ENCODE measurements at places on chromosomes 1 and 21.

DNA sequence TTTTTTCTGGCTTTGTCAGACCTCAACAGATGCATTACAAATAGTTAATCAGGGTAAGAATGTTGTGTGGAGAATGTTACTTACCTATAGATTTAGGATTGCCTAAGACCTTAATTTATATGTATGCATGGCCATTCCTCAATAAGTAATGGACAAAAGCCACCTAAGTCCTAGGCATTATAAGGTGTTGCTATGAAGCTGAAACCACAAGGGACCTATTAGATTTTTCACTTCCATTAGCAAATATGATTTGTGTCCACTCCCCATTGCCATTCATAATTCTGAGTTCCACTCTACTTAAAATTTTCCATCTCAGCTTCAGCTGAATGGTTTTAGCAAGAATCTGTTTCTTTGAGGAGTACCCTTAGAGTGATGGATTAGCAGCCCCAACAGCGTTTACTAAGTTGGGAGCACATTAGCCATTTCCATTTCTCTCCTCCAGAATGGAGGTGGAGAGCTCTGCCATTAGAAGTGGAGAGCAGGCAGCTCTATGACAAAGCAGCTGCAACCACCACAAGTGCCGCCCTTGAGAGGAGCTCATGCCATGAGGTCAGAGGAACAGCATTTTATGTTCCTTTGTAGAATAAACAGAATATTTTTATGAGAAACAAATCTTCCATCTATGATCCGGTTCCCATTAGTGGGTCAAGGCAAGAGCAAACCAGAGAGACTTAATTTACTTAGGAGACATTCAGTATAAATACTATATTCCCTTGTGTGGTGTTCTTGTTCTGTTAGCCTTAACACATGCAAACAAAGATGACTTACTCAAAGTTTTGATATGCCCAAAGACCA is 28.9 kb upstream of the C1orf87 start:
- no peak for DNase-seq

DNA sequence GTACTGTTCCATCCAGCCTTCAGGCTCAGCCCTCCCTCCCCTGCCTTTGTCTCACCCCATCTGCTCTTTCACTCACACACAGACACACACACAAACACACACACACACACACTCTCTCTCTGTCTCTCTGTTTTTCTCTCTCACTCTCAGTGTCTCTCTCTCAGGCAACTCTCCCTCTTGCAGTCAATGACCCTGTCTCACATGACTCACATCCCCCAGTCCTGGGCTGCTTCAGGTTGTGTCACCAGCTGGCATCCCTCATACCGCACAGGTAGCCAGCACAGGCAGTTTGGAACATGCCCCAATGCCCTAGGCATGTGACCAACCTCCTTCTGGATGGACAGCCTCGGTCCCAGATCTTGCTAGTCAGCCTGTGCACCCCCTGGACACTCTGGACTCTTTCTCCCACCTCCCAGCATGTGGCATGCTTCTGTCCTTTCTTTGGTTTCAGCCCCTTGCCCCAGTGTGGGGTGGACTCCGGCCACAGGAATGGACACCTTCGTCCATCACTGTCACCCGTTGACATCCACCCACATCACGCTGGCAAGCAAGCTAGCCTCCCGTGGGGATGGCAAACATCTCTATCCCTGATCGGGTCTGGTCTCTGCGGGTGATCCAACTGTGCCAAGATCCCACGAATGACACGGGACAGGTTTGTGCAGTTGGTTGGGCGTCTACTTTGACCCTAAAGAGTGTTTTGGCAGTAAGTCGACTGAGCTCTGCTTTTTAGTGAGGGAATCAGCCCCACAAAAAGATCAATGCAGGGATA is 23.4 kb upstream of the FCGR2A start:
- DNase-seq, result no peak

DNA sequence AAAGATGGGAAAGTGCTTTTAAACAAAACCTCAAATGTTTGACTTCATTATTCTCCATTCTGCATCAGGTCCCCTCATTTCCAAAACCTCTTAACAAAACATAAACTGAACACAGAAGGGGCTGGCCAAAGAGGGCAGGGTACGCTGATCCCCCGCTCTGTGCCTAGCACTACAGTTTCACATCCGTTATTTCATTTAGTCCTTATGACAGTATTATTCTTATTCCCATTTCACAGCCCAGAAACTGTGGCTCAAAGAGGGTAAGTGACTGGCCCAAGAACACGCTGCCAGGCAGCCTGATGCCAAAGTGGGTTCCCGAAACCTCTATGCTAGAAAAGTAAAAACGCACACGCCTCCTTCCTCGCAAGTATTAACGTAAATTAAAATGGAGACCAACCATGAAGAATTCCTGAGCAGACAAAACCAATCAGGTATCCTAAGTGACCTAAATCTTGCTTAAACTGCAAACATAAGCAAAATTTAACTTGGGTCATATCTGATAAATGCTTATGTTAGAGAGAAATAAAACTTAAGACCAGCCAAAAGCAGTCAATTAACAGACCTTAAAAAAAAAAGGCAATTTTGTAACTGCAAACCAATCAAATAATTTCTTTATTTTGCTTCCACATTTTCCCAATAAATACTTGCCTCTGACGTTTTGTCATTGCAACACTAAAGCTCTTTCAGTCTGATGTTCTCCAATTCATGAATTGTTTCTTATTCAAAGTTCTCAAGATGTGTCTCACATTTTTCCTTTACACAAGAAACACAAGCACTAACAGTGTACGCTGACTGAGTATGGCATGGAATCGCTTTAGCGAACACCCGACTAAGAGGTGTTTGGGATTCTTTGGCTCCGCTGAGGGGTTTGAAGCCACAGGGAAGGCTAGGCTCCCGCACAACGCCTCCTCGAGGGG is 653 bp downstream of the CASP9 start:
- peak; percentile 61 for DNase-seq

GRCh38 chr21:36125512-36126207 is 9.2 kb upstream of the CBR3 start:
- DNase-seq, result peak; percentile 69

GRCh38 chr1:11335417-11336056 is 62.5 kb downstream of the UBIAD1 start:
- DNase-seq, result no peak

DNA sequence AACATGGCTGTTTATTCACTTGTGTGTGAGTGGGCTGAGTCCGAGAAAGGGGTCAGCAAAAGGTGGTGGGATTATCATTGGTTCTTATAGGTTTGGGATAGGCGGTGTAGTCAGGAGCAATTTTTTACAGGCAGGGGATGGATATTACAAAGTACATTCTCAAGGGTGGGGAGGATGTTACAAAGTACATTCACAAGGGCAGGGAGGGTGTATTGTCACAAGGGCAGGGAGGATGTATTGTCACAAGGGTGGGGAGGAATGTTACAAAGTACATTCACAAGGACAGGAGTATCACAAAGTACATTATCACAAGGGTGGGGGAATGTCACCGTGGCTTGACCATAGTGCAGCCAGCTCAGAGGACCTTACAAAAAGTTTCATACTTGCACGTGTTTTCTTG is 31.1 kb upstream of the ITLN2 start:
- no peak for DNase-seq

DNA sequence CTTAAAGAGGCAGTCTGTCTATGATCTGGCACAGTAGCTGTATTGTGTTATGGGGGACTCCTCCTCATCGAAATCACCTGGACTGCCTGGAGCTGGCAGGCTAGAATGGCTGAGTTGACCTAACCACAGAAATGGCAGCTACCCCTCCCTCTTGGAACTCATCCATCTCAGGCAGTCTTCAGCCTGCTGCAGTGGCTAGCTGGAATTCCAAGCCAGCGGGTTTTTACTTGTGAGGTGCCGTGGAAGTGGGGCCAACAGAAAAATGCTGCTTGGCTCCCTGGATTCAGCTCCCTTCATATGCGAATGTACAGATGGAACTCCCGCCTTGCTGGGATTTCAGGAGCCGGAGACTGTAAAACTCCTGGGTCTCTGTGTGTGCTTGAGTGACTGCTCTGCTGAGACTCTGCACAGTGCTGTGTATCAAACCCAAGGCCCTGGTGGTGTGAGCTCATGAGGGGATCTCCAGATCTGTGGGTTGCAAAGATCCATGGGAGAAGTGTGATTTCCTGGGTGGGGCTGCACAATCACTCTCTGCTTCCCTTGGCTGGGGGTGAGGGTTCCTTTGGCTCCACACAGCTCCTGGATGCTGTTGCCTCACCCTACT is 316.9 kb downstream of the CTH start:
- no peak for DNase-seq
